Pancreas (tissue), 10 donors: ENCODE measurements at places on chromosomes 3 and 15. TPM values are rescaled to one million over a fixed set of nuclear protein-coding genes. Genes with fewer than 3 reads are reported as not detected.
A peak's percentile ranks its signal among the peaks of the same experiment; 100 is the strongest.

DNA sequence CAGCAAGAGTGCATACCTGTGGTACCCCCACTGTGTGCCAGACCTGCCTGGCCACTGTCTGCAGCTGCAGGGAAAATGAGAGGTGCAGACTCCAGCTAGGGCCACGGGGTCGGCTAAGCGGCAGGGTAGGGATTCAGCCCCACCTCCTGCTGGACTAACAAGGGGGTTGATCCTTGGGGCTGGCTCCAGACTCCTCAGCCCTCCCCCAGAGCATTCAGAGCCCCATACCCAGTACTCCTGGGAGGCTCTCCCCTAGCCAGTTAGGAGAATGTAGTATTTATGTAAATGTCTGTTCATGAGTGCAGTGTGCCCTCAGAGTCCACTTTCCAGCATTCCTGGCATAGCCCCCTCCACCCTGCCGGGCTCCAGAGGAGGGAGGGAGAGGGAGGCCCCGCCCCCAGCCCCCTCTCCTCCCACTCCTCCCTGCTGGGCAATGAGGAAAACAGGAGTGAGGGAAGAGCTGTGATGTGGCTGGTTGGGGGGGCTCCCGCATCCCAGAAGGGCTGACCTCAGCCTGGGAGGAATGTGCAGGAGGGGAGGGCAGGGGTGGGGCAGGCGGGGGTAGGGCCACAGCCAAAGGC, 4.5 kb upstream of the SEMA3B start:
- peak; percentile 82 for DNase-seq

The SPG11 gene
- total RNA-seq, result 46.8 TPM

GRCh38 chr15:31457161-31457560, 130.5 kb downstream of the KLF13 start:
- no peak for DNase-seq

DNA sequence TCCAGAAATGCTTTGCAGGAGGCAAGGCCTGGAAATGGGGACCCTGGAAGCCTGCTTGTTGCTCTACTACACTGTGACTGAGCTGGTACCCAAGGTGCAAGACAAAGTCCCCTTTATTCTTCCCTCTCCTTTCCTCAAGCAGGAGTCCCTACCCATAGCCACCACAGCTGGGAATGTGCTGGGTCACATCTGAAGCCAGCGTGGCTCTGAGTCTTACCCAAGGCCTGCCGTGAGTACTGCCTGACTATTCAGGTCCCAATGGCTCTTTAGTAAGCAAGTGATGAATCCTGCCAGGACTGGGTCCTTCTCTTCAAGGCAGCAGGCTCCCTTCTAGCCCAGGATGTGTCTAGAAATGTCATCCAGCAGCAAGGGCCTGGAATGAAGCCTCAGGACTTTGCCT, 9.6 kb upstream of the RAD51 start:
- no peak for DNase-seq

GRCh38 chr3:55619046-55619808, 132.1 kb upstream of the WNT5A start:
- no peak for DNase-seq

GRCh38 chr15:97968380-97968779, 7.9 kb downstream of the ARRDC4 start:
- DNase-seq, result no peak
